ENCODE measurements at places on chromosomes 2 and 18.

- DNase-seq = no peak
Measured at GRCh38 chr2:17538844-17539554, 1.5 kb upstream of the VSNL1 start.

DNA sequence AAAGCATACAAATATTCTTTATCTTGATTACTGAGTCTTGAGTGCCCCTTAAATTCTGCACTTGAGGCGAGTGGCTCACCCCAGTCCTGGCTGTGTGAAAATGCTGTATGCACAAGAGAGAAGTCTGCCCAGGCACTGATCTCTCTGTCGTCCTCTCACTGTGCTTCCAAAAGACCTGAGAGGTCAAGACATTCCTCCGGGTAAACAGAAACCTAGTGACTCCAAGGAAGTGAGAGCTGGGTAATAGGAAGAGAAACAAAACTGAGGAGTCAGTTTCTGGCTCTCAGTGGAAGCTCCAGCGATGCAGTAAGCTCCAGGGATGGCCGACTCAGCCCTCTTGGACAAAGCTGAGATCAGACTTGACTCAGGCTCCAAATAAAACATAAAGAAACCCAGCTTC, 70.9 kb downstream of the AAK1 start:
- DNase-seq = no peak

GRCh38 chr18:40938615-40939014, 1016.4 kb upstream of the PIK3C3 start:
- no peak for DNase-seq

- no peak for DNase-seq
Measured at GRCh38 chr2:111239581-111240249, 119.0 kb downstream of the BCL2L11 start.

GRCh38 chr2:200379481-200380090, 73.1 kb downstream of the SPATS2L start:
- no peak for DNase-seq

DNA sequence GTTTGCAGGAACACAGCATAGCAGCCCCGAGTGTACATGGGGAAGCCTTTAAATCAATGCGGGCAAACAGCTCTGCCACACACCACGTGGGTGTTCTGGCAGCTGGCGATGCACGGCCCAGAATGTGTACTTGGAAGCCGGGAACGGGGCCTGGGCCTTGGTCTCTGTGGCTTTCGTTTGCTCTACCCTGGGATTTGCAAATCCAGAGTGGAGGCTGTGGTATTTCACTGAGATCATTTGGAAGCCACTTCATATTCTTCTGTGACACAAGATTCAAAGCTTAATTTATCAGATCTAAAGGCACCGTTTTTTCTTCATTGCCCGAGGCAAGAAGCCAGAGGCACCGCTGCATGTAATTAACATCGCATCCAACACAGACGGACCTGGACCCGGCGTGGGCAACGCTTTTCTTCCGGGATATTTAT, 246.3 kb upstream of the MYT1L start:
- no peak for DNase-seq

DNA sequence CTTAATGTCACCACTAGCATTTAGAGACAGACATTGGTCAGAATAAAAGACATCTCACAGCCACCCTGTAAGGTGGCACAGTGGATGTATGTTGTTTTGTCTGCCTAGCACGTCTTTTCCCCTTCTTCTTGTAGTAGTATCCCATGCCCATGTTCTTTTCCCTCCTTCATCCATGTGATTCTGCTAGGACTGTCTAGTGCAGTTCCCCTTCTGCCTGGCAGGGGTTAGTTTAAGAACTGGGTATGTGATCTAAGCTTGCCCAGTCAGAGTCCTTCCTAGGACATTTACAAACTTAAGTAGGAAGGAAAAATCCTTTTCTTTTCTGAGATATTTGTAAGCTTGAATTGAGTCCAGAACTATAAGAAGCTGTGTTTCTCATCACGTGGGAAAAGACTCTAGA, 172.3 kb downstream of the BABAM2 start:
- no peak for DNase-seq

DNA sequence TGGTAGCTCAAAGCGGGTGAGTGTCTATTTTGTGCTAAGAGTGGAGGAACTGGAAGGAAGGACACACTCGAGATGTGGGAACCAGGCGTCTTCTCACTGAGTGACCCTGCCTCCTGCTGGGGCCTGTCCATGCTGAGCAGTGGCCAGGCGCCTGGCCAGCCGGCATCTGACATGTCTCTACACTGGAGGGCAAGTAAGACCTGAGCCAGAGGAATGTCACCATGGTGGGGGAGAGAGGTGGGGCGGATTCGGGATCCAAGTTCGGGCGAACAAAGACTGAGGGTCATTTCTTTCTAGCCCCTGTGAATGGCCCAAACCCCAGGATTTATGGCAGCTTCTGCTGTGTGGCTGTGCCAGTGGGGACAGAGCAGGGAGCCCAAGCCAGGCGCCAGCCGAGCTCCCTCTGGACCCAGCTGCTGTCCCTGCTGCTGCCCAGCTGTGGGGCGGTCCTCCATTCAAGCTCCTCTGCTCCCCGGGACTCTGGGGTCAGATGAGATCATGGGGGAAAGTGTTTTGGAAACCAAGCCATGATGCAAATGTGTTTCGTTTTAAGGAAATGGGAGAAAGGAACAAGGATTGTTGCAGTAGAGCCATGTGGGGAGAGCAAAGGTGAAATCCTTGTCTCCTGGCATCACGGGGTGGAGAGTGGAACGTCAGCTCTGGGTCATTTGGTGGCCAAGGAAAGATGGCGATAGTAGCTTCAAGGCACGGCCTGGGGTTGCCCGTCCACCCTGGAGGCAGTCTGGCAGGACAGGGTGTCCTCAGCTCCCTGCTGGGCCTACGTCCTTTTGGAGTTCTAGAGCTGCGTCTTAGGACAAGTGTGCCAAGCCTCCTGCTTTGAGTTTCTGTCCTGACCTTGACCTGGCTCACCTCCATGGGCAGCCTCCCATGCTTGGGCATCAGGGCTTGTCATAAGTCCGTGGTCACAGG, 8.1 kb downstream of the ACKR3 start:
- no peak for DNase-seq

- no peak for DNase-seq
Measured at GRCh38 chr2:230664128-230664527, 48.5 kb upstream of the CAB39 start.

DNA sequence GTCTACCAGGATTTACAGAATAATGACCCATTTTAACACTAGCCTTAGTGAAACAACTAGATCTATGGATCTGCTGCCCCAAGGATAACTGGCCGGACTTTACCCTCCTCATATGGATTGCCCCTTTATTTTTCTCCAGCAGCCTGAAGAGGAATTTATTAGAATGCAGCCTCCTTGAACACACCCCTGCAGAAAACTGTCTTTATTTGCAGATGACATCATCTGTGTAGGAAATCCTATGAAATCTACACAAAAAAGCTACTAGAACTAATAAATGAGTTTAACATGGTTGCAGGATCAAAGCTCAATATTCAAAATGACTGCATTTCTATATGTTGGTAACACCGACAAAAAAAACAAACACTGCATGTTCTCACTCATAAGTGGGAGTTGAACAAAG, 29.6 kb downstream of the LBH start:
- DNase-seq = no peak

DNA sequence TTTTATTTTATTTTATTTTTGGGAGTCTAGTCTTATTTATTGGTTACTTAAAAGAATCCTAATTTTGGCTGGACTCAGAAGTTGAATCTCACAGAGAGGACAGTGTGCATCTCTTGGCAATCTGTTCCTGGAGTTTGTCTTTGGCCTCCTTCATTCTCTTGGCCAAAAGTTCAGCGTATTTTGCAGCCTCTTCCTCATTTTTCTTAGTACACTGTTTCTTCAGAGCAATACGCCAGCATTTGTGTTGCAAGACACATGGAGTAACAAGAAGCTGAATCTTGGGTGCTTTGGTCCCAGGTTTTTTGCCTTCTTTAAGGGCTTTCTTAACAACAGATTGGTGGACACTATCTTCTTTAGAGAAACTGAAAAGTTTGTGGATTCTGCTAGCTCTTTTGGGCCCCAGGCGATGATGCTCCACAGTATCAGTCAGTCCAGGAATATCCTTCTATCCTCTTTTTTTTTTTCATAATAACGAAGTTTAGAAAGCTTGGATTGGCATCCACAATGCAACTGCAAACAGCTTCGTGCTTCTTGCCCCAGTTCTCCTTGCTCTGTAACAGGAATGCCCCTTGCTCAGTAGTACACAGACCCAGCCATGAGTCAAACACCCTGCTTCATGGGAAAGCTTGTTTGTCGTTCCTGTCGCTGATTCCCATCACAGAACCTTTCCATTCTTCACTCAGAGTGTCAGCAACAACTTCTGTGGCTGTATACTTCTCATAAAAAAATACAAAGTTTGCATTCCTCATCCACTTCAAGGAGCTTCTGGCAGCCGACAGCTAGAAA, 34.8 kb upstream of the RFX8 start:
- DNase-seq = no peak

DNA sequence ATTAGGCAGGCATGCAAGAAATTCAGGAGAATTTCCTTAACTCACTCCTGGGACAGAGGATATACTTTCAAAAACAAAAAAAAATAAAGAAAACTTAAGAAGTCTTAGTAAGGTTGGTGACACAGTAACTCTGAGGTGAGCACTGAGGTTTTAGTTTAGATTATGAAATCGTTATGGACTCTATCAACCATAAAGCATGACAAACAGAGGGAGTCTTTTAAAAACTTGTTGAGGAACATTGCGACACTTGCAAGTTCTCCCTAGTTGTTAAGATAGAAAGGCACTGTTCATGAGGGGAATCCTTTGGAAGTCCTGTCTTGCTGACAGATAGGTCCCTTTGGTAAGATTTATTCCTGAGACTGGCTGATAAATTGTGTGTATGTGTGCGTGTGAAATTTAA, 194.3 kb upstream of the ERBB4 start:
- no peak for DNase-seq

DNA sequence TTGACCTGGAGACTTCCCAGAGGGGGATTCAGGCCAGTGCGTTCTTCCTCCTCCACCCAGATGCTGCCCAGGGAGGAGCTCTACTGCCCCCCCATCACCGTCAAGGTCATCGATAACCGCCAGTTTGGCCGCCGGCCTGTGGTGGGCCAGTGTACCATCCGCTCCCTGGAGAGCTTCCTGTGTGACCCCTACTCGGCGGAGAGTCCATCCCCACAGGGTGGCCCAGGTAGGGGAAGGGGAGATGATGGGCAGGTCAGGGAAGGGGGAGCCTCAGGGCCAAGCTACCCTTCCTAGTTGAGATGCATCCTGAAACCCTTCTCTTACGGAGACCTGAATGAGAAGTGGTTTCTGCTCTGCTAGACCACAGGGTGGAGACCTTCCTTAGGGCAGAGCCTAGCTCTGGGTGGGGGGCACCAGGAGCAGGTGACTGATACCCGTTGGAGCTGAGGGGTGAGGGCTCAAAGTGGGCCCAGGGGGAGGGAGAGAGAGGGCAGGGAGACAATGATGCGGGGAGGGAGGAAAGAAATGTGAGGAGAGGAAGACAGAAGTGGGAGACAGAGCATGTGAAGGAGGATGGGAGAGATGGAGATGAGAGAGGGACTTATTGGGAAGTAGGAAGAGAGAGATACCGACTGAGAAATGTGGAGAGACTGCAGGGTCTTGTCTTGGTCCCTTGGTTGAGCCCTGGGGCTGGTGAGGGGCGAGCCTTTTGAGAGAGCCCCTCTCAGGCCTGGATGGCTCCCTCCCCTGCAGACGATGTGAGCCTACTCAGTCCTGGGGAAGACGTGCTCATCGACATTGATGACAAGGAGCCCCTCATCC, 159.4 kb downstream of the DYSF start:
- no peak for DNase-seq

DNA sequence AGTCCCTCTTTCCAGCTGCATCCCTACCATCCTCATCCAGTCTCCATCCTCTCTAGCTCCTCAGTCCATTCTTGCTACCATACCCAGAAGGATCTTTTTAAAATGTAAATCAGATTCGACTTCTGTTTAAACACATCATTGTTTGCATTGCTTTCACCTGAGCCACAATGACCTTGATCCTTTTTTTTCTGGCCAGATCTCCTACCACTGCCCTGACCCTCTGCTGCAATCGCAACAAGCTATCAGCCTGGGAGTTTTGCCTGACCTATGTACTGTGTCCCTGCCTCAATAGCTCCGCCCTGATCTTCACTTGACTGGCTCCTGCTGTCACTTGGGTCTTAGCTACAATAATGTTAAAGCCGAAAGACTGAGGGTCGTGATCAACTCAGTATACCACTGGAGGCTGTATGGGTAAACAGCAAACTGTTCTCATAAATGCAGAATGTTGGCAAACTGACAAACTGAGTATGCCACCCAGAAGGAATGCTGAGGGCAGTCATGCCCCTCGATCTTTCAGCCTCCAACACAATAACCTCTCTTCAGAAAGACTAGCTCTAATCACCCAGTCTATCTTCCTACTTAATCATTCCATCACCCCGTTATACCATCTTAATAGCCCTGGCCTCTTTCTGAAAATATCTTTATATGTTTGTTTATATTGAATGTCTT, 2.6 kb upstream of the RBM43 start:
- DNase-seq = no peak

- no peak for DNase-seq
Measured at GRCh38 chr2:67516899-67517530, 119.9 kb downstream of the ETAA1 start.

- DNase-seq = no peak
Measured at GRCh38 chr2:212052412-212053159, 486.0 kb downstream of the ERBB4 start.

- no peak for DNase-seq
Measured at GRCh38 chr2:44997963-44998362, 11.3 kb downstream of the SIX2 start.

- DNase-seq = no peak
Measured at GRCh38 chr2:208978946-208979345, 444.9 kb upstream of the MAP2 start.

GRCh38 chr2:105885456-105885855, 140.7 kb downstream of the NCK2 start:
- no peak for DNase-seq

DNA sequence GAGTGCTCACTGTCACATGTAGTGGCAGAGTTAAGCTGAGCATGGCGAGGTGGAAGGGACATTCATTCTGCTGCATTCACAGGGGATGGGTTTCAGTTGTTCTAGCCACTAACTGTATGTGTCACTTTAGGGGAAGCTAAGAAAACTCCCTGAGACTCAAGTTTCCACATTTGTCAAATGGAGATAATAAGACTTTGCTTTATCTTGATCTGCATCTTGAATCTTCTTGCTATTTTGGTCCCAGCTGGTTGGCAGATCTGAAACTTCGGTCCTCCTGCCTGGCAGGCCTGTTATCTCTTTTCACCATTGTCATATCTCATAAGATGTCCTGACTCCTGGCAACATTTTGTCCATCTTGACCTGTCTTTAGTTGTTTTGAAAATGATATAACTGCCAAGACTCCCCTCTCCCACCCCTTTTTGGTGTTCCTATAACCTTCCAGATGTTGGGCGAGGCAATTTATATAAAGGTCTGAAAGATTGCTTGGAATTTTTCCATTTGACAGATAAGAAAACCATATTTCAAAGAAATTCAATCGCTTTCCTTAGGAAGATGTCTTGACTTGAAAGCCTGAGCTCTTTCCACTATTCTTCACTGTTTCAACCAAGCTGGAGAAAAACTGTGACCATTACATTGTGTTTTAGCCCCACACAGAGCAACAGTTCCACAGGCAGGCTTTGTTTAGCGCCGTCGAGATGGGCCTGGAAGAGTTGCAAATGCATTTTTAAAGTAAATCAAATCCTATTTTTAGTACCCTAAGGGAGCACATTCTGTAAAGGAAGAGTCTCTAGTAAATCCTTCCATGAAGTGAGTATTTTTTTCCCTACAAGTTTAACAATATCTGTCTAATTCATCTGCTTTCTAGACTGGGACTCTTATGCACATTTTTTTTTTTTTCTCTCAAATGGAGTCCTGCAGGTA, 33.4 kb downstream of the MYCN start:
- DNase-seq = no peak

Data from stimulated activated CD8-positive, alpha-beta memory T cell treated with anti-CD3 and anti-CD28 coated beads, Interleukin-15, amount 100 ng/mL, for 24 hours (primary cell).